GM10248 (cell line): ENCODE measurements at places on chromosomes 4 and X.

- no peak for DNase-seq
Measured at GRCh38 chr4:3722446-3723231, 43.5 kb upstream of the ADRA2C start.

DNA sequence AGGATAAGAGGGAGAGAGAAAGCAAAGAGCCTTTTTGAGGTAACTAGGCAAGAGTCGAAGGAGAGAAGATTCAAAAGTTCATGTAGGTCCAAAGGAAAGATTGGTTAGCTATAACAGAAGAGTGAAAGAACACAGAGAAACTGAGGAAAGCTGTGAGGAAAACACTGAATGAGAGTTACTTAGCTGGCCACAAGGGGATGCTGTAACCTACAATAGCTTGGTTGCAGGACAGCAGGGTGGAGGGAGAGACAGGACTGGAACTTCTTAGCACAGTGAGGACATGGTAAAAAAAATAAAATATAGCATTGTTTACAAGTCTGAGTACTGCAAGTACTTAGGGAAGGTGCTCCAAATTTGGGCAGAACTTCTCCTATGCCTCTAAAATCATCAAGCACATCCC, 48.3 kb downstream of the RAI2 start:
- DNase-seq, result no peak

- DNase-seq, result no peak
Measured at GRCh38 chrX:18549643-18550042, 122.3 kb downstream of the RS1 start.

- no peak for DNase-seq
Measured at GRCh38 chrX:41692162-41692749, 3.5 kb downstream of the GPR34 start.

DNA sequence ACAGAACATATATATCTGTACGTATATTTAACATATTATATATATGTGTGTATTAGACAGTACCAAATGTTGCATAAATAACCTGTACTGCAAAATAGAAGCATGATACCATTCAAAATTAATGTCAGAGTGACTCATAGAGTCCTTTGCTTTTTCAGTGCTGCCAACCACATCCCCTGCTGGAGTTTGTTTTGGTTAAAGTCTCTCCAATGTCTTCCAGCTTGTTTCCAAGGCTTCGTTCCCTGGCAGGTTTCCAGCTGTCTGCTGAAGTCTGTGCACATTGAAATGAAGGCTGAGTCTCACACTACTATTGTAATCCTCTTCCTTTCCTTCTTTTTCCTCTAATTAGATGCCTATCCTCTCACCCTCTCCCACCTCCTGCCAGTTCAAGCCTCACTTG, 14.9 kb downstream of the NRK start:
- DNase-seq, result no peak

- DNase-seq, result no peak
Measured at GRCh38 chr4:120672558-120673147, 249.9 kb downstream of the PRDM5 start.

GRCh38 chr4:113981591-113981990, 2.1 kb upstream of the ARSJ start:
- no peak for DNase-seq
